ENCODE measurements at places on chromosomes 7 and 10.
A peak's percentile ranks its signal among the peaks of the same experiment; 100 is the strongest.

- DNase-seq = no peak
Measured at GRCh38 chr7:41189866-41190265, 513.0 kb downstream of the INHBA start.

- DNase-seq = no peak
Measured at GRCh38 chr7:4683884-4684565, 1.9 kb downstream of the FOXK1 start.

GRCh38 chr7:107644309-107644974 lies 16.2 kb upstream of the SLC26A4 start:
- DNase-seq = no peak

GRCh38 chr7:144777005-144777839 lies 58.6 kb downstream of the TPK1 start:
- DNase-seq = no peak

GRCh38 chr7:94088560-94088959 lies 84.4 kb upstream of the BET1 start:
- peak; percentile 11 for DNase-seq

- peak; percentile 66 for DNase-seq
Measured at GRCh38 chr7:116802746-116803152, 59.6 kb upstream of the CAPZA2 start.

DNA sequence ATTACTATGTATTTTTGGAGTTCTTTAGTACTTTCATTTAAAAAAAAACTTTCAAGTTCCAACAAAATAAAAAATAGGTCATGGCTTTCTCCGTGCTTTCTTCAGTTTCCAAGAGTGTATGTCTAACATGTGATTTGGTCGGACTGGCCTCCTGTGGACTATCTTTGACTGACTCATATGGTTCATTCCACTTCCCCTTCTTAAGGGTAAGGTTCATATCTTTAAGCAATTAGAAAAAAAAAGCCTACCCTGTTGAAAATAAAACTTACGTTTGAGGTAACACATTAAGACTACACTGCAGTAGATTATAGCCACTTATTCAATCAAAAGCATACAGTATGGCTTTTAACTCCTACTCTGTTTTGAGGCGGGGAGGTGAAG lies 112.8 kb upstream of the AHR start:
- DNase-seq = no peak

GRCh38 chr10:18429335-18429734 lies 222.1 kb downstream of the NSUN6 start:
- DNase-seq = peak; percentile 7

DNA sequence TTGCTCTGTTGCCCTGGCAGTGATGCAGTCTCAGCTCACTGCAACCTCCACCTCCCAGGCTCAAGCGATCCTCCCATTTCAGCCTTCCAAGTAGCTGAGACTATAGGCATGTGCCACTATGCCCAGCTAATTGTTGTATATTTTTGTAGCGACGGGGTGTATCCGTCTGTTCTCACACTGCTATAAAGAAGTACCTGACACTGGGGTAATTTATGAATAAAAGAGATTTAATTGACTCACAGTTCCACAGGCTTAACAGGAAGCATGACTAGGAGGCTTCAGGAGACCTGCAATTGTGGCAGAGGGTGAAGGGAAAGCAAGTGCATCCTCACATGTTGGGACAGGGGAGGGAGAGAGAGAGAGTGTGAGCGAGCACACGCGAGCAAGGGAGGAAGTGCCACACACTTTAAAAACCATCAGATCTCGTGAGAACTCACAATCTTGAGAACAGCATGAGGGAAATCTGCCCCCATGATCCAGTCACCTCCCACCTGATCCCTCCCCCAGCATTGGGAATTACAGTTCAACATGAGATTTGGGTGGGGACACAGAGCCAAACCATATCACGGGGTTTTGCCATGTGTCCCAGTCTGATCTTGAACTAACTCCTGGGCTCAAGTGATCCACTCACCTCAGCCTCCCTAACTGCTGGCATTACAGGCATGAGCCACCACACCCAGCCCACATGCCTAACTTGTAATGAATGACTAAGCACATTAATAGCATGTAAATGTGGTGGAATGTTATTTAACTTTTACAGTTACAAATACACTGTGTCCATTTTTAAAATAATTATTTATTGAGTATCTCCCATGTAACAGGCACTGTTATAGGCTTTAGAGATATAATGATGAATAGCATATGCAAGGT lies 65.5 kb downstream of the RALA start:
- DNase-seq = peak; percentile 55

DNA sequence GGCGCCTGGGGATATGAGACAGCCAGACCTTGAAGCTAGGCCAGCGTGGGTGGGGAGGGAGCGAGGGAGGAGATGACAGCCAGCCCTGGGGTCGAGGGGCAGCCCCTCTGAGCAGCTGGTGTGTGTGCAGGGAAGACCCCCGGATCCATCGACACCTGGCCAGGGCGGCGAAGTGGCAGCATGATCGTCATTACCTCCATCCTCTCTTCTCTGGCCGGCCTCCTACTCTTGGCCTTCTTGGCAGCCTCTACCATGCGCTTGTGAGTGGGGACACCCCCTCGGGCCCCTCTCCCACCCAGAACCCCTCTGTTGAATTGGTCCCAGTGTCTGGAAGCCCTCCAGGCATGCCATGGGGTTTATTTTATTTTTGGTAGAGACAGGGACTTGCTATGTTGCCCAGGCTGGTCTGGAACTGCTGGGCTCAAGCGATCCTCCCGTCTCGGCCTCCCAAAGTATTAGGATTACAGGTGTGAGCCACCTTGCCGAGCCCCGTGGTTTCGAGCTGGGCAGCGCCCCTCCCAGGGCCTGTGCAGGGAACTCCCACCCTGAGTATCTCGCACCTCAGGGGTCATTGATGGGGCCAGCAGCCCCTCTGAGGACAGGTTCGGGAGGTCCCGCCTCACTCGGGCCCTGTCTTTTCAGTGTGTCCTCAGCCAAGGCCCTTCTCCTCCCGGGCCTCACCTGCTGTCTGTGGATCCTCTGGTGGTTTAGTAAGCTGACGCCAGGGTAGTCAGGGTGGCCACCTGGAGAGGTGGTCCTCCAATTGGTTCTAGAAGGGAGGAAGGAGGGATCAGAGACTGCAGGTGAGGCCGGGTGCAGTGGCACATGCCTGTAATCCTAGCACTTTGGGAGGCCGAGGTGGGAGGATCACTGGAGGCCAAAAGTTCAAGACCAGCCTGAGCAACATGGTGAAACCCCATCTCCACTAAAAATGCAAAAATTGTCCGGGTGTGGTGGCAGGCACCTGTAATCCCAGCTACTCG lies 3.8 kb downstream of the UPK3B start:
- no peak for DNase-seq
